PC-9 (cell line): ENCODE measurements at places on chromosomes 2 and 18. TPM values are rescaled to one million over a fixed set of nuclear protein-coding genes. Genes with fewer than 3 reads are reported as not detected.
A peak's percentile ranks its signal among the peaks of the same experiment; 100 is the strongest.

GRCh38 chr18:54679318-54680149, 88.5 kb downstream of the DYNAP start:
- DNase-seq, result peak; percentile 9

DNA sequence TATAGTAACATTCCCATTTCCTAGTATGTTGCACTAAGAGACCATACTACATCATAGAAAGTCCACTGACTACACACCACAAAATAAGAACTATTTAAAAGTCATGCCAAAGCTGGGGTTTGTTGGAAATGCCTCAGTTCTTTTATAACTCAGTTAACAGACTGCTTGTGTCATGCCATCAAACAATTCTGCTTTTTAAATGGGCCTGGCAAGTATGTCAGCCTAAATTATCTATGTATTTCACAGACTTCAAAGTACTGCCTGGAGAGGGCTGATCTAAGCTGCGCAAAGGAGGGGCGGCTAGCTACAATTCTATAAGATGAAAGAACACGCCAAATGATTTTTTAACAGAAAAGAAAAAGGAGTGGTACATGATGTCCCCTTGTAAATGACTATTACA, 49.6 kb downstream of the FARSB start:
- no peak for DNase-seq

DNA sequence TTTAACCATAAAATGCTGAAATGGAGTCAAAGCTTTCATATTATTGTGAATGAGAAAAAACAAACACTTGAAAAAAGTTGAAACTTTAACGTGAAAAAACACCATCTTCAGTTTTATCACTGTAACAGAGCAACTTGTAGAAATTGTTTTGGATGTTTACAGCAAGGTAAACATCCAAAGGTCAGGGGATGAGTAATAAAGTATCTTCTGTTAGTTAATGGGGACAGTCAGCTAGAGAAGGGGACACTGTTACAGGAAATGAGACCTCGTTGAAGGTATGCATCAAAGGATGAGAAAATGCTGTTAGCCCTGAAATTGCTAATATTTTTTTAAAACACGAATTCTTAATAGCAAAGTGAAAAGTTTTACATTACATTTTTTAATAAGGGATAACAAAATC, 2.9 kb downstream of the RHBDD1 start:
- DNase-seq, result no peak

- no peak for DNase-seq
Measured at GRCh38 chr18:62729487-62730386, 14.4 kb downstream of the PHLPP1 start.

- no peak for DNase-seq
Measured at GRCh38 chr2:17608251-17608650, 67.8 kb downstream of the VSNL1 start.

DNA sequence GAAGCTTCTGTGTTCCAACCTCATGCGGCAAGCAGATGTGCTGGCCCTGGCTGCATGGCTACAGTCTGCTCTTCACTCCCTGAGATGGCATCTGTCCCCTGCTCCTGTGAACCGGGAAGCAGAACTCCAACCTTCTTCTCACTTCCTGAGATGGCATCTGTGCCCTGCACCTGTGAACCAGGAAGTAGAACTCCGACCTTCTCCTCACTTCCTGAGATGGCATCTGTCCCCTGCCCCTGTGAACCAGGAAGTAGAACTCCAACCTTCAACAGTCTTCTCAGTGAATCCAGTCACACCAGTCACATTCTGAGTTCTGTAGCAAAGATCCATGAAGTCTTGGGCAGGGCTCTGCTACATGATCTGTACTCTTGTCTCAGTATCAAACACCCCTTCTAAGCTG, 887.2 kb upstream of the KLHL29 start:
- DNase-seq, result no peak

- no peak for DNase-seq
Measured at GRCh38 chr2:225462417-225462816, 62.9 kb downstream of the NYAP2 start.

- peak; percentile 71 for DNase-seq
Measured at GRCh38 chr2:209426432-209426831, 2.6 kb downstream of the MAP2 start.

DNA sequence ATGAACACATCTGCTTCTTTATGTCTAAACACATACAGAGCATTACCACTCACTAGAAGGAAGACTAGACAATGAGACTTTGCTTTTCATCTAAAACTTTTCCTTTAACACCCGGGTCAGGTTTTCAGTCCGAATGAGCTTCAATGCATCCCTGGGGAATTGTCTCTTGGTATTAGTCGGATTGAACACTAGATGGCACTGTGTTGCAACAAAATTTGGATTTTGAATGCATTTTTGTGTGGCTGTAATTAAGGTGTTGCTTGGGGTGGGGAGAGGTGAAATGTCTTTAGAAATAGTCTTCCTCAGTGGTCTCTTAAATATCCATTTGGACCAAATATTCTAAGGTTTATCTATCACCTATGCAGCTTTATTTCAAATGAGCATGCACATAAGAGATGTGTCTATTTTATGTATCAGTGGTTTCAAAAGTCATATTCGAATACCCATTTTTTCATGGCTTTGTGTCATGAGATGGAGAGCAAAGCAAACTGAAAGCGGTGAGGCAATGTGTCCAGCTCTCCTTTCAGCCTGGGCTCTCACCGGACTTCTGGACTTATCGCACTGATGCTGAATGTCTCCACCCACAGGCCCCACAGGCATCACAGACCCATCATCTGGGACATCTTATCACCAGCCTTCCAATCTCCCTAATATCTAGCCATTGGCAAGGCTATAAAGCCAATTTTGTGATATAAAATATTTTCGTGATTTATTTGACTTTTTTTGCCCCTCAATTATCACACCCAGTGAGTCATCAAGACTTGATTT, 510.3 kb downstream of the RNF144A start:
- no peak for DNase-seq

GRCh38 chr2:198055716-198056115, 251.3 kb downstream of the PLCL1 start:
- DNase-seq, result no peak

GRCh38 chr18:64993695-64994094, 757.1 kb upstream of the CDH7 start:
- no peak for DNase-seq

DNA sequence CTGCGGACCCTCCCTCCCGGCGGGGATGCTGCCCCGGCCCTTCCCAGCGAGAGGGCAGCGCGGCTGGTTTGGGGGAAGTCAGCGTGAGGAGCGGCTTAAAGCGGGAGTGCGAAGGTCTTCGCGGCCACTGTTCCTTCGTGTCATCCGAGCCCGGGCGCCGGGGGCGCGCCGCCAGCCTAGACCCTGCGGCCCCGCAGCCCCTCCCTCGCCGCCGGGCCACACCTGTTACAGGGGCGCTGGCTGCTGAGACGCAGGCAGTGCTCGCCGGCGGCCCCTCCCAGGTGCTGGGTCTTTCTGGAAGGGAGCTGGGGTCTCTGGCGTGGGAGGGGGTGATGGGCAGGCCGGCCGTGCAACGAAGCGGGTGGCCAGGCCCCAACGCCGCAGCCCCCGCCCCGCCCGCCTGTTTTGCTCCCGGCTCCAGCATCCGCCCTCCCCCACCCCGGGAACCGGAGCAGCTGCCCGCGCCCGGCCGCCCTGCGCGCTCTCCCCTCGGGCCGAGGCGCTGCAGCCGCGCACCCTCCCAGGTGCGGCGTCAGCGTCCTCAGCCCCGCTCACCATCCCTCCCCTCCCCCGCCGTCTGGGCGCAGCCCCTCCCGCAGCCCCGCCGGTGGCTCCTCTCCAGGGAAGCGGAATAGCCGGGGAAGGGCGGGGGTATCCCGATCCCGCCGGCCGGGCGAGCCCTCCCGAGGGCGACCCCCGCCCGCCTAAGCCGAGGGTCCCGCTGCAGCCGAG, 727 bp downstream of the KIF1A start:
- DNase-seq, result no peak

- DNase-seq, result peak; percentile 9
Measured at GRCh38 chr2:25567406-25567805, 106.0 kb downstream of the DTNB start.

DNA sequence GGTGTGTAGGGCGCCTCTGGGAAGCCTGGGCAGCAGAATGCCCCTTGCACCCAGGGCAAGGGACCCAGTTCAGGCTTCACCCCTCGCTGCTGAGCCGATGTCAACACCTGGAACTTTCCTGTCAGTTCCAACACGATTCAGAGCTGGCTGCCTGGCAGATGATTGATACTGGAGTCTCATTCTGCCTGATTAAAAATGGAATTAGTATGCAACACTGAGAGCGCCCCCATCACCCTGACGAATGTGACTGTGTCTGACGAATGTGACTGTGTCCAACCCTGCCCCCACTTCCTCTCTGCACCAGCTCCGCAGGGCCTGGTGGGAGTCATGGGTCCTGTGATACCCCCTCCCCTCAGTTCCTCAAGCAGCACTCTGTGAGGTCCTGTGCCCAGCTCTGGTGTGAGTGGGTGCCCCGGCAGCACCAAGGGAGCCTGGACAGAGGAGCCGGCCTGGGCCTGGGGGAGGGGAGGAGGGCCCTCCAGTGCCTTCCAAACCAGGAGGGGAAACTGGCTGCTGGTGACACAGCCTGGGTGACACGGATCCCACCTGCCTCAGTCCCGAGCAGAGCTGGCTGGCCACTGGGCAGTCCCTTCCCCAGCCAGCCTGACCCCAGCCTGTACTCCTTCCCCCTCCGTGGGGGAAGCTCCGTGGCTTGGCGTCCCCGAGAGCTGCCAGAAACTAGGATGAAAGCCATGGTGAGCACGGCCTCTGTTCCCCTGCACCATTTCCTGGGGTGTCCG, 41.4 kb upstream of the ALPP start:
- DNase-seq, result no peak

DNA sequence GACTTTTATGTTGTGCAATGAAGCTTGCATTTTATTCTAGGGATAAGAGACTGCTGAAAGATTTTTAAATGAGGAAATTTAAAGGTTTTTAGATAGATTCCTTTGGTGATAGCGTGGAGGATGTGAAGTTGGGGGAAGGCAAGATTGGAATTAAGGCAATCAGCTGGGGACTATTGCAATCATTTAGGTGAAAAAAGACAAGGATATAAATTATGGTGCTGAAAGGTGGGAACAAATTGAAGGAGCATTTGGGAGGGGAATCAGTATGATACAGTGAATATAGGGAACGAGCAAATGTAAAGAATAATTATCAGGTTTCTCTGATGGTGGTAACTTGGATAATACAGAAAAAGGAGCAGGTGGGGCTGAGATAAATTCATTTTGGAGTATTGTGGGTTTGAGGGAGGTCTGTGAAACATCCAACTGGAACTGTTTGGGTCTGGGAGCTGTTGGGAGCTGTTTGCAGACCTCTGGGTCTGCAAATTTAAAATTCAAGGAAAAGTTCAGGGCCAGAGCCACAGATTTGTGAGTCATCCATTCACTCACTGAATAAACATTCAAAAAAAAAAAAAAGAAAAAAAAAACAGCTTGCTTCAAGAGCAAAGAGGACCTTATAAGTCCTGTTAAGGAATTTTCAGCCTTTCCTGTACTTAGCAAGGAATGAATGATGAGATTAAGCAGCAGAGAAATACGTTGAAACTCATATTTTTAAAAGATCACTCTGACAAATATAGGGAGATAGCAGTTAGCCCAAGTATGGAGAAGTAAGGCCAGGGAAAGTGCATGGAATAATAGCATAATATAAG, 257.5 kb upstream of the FN1 start:
- DNase-seq, result peak; percentile 88

DNA sequence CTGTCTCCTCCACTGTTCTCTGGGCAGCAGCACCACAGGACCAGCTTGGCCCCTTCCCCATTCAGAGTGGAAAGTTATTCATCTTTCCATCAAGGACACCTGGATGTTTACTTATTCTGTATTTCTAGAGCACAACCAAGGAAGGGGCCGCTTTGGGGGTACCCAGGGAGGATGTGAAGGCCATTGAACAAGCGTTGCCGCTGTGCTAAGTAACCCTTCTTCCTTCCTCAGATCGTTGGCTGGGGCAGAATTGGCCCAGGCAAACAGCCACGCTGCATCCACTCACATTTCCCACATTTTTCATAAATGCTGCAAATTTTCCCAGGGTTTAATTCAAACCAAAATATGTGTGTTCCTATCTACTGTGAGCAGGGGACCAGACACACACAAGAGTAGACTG, 76.2 kb upstream of the NPAS2 start:
- no peak for DNase-seq

DNA sequence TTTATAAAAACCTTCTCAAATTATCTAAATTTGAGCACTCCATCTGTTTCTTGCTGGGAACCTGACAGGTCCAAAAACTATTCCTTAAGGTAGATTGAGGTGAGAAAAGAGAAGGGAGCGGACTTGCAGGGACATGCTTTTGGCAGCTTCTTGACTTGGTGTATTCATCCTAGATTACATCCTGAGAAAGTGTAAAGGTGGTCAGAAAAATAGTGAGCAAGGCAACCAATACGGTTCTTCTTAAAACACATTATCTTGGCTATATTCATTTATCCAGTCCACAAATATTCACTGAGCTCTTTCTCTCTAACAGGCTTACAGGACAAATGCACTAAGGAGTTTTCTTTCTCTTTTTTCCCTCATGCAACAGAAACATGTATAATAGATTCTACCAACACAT, 230.0 kb downstream of the LRP1B start:
- DNase-seq, result no peak

- no peak for DNase-seq
Measured at GRCh38 chr2:113973810-113974209, 83.9 kb downstream of the ACTR3 start.

GRCh38 chr2:230902180-230902899, 22.7 kb downstream of the GPR55 start:
- peak; percentile 43 for DNase-seq

- no peak for DNase-seq
Measured at GRCh38 chr2:36964496-36965058, 1.8 kb downstream of the STRN start.

DNA sequence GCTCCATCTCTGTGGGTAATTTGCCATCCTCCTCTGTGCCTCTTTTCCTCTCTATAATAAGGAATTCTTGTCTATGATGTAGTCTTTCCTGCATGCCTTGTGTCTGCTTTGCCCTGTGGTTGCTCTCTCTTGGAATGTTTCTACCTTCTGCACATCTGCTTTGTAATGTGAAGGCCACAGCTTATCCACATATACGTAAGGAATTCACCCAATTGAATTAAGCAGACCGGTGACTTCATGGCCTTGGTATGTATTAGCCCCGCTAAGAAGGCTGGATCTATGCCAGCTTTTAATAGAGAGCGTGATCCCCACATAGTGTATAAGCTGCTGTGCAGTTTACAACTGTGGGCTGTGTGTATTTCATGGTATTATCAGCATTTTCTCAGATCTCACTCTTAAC, 274.7 kb downstream of the RNF144A start:
- no peak for DNase-seq

TNFAIP6 gene
- total RNA-seq, result not detected in 2 replicates

ATP6V1C2 gene
- total RNA-seq, result not detected in 2 replicates

INHBB gene
- total RNA-seq, result 50.0 and 57.5 TPM in 2 replicates

PLGLB2 gene
- total RNA-seq, result 0.90 and 1.9 TPM in 2 replicates

SERTAD2 gene
- 27.3 and 31.4 TPM in 2 replicates for total RNA-seq

ELAC1 gene
- 5.2 and 6.0 TPM in 2 replicates for total RNA-seq

RND3 gene
- 72.9 and 99.1 TPM in 2 replicates for total RNA-seq

CYS1 gene
- 0.43 and 0.61 TPM in 2 replicates for total RNA-seq

ITPRIPL1 gene
- not detected in 2 replicates for total RNA-seq

RIT2 gene
- total RNA-seq, result not detected in 2 replicates

FOXI3 gene
- not detected in 2 replicates for total RNA-seq

HAAO gene
- 0.73 TPM in 1 of 2 replicates, not detected in the other for total RNA-seq
